Activated naive CD8-positive, alpha-beta T cell treated with anti-CD3 and anti-CD28 coated beads, Interleukin-2, amount 10 ng/mL, durations not matched to agents 7 days and 5 days (primary cell): ENCODE measurements at places on chromosomes 6 and 20. TPM values are rescaled to one million over a fixed set of nuclear protein-coding genes. Genes with fewer than 3 reads are reported as not detected.
A peak's percentile ranks its signal among the peaks of the same experiment; 100 is the strongest.

GRCh38 chr6:67431076-67431475 is 1204.0 kb upstream of the ADGRB3 start:
- no peak overlapping the region for H3K27ac ChIP-seq
- no peaks in the 10 kb centered on the region for H3K4me1 ChIP-seq
- no peaks in the 10 kb centered on the region for H3K27me3 ChIP-seq
- DNase-seq: no peak

DNA sequence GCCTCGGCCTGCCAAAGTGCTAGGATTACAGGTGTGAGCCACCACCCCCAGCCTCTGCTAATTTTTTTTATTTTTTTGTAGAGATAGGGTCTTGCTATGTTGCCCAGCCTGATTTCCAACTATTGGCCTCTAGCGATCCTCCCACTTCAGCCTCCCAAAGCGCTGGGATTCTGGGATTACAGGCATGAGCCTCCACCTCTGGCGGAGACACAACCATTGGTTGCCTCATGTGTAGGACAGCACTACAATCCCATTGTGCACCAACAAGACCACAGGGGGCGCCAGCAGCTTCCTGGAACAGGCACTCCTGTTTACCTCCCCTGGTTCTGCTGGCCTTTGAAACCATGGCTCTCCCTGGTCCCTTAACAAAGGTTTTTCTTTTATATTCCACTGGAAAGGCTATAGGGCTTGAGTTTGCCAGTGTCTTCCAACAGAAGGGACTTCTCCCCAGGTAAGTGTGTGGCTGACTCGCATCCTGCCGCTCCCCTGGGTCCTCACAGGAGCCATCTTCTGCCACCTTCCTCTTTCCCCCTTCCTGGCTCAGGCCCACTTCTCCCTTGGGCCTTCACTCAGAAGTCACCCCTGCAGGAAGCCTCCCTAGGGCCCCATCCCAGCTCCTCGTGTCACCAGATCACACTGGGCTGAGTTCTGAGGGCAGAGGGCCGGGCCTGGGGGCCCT is 39.2 kb upstream of the TLDC2 start:
- peak overlapping the region; percentile 90 for H3K4me3 ChIP-seq
- DNase-seq: peak; percentile 74
- peaks cover 25% of the 10 kb centered on the region for H3K4me1 ChIP-seq
- H3K36me3 ChIP-seq: no peaks in the 10 kb centered on the region
- H3K27me3 ChIP-seq: no peaks in the 10 kb centered on the region

DNA sequence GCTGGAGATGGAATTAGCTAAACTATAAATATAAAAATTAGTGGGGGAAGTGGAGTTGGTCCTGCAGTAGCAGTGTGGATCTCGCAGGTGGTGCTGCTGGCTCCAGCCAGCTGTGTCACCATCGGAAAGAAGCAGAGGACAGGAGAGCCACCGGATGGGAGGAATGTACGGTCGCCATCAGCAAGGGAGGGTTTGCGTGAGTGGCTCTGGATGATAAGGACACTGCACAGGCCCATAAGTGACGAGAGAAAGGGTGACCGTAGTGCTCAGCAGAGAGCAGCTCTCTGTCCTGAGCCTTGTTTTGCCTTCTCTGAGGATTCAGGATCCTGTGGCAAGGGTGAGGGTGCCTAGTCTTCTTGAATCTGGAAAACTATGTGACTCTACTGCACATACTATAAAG is 378.7 kb downstream of the ZFAND3 start:
- H3K27me3 ChIP-seq: no peaks in the 10 kb centered on the region
- H3K36me3 ChIP-seq: no peaks in the 10 kb centered on the region
- no peak overlapping the region for H3K27ac ChIP-seq
- H3K4me1 ChIP-seq: no peaks in the 10 kb centered on the region

Gene DCDC2
- not detected for total RNA-seq

DNA sequence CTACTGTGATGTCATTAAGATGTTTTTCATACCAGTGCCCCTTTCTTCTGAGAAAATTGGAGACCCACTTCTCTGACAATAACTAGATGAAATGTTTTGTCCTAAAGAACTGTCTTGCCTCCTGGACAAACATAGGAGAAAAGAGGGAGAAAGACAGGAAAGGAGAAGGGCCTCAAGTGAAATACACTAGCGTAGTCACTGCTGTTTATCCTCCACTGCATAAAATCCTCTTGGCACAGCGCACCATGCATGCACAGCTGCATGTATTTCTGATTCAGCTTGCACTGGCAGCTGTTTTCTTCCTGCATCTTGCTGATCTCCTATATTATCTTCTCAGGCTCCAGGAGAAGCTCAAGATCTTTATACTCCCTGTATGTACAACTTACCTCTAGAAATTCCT is 158.0 kb upstream of the BMP5 start:
- H3K27me3 ChIP-seq: no peaks in the 10 kb centered on the region
- H3K27ac ChIP-seq: no peak overlapping the region
- no peak for DNase-seq
- no peaks in the 10 kb centered on the region for H3K36me3 ChIP-seq

Gene ARFGEF3
- 0.28 TPM for total RNA-seq

GRCh38 chr6:157868835-157869234 is 45.8 kb downstream of the SNX9 start:
- H3K4me1 ChIP-seq: peaks cover 16% of the 10 kb centered on the region
- DNase-seq: no peak
- no peak overlapping the region for H3K4me3 ChIP-seq
- no peak overlapping the region for H3K27ac ChIP-seq
- H3K36me3 ChIP-seq: peaks cover 5% of the 10 kb centered on the region

DNA sequence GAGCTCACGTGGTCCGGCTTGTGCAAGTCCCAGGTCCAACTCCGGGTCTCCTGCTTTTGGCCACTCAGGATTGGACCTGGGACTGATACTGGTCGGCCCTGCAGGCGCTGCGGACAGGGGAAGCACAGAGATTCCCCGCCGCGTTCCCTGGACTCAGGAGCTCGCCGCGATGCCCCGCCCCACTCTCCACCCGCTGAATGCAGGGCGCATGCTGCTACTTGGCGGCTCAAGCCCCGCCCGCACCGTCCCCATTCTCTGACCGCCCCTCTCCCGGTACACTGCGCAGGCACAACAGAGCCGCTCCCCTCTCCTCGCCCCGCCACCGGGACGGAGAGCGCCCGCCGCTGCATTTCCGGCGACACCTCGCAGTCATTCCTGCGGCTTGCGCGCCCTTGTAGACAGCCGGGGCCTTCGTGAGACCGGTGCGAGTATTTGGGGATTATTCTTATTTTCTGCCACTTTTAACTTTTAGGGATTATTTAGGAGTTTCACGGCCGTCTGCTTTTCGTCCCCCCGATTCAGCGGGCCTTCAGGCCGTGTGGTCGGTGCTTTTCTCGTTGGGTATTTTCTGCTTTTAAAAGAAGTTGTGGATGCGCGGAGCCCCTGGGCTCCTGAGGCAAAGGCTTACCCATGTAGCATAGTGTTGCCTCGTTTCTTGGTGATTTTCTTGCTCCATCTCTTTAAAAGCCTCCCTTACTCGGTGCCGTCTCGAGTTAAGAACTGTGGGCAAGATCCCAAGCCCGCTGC is at the start of gene TMEM14C:
TSS of gene TMEM14C (plus strand) at position 251 of the 747 bp plus-strand sequence. CDS start 1,544 bp downstream, outside the sequence.
- H3K27me3 ChIP-seq: no peaks in the 10 kb centered on the region
- H3K4me3 ChIP-seq: peak within 1 kb of the TSS; percentile 92

DNA sequence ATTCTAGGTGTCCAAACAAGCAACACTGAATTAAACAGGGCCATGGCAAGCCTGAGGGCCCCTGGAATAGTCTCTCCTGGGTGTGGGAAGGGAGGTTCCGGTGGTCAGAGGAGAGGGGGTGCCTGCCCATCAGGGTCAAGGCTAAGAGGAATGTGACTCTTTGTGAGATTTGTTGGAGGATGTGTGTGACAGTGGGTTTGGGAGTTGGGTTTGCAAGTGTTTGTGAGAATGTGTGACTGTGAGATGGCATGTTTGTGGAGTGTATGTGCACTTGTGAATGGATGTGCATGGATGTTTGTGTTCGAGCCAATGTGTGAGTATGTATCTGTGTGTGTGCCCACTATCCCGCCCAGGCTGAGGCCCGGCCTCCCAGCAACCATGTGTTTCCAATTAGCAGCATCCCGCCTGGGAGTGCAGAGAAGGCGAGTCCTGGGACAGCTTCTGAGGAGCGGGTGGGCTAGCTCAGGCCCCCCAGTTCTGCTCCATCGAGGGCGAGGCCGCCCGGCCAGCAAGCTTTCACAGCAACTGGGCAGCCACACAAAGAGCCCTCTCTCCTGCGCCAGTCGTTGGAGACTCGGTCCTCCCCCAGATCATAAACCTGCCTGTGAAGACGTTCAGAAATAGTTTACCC is 12.6 kb downstream of the FOXC1 start:
- H3K36me3 ChIP-seq: peaks cover 3% of the 10 kb centered on the region
- H3K4me1 ChIP-seq: peaks cover 5% of the 10 kb centered on the region
- no peak for DNase-seq
- no peak overlapping the region for H3K27ac ChIP-seq

DNA sequence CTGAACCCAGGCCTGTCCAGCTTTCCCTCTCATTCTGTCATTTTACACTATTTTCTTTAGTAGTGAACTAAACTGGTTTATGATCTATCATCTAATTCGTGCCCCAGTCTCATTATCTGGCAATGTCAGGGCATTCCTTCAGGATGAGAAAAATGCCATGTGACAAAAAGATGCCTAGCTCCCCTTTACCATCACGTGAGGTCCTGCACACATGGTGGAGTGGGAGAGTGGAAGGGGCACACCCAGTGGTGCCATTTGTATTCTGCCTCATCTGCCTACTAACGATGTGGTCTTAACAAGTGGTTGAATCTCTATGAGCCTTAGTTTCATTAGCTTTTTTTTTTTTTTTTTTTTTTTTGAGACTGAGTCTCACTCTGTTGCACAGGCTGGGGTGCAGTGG is 41.2 kb downstream of the CDC5L start:
- no peaks in the 10 kb centered on the region for H3K4me1 ChIP-seq
- no peak for DNase-seq
- H3K4me3 ChIP-seq: no peak overlapping the region
- peaks cover 14% of the 10 kb centered on the region for H3K36me3 ChIP-seq
- H3K27ac ChIP-seq: no peak overlapping the region

Gene MRPS18A
- 40.3 TPM for total RNA-seq

- no peak overlapping the region for H3K4me3 ChIP-seq
- DNase-seq: no peak
- H3K4me1 ChIP-seq: no peaks in the 10 kb centered on the region
- no peak overlapping the region for H3K27ac ChIP-seq
Observed at GRCh38 chr20:59062081-59062480, 19.5 kb upstream of the PRELID3B start.

Gene FAM209B
- 1.1 TPM for total RNA-seq

DNA sequence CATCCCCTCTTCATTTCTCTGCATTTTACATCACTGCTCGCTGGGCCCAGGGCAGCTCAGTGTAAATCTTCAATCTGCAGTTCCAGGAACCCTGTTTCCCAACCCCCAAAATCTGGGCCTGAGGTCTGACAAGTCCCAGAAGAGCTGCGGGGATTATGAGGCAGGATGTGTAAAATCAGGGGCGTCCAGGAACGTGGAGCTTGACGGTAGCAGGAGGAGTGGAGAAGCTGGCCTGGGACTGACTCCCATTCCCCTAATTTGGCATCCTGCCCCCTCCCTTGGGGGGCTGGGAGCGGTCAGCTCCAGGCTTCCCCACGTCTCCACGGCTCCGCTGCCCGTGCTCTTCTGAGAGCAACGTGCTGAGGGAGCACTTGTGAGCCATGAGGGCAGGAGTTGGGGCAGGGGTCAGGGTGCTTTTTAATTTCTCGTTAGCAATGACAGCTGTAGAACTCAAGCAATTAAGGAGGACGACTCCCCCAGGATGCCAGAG is 23.4 kb upstream of the VEGFA start:
- no peak overlapping the region for H3K27ac ChIP-seq
- H3K36me3 ChIP-seq: no peaks in the 10 kb centered on the region
- H3K4me1 ChIP-seq: no peaks in the 10 kb centered on the region
- H3K27me3 ChIP-seq: peaks cover 19% of the 10 kb centered on the region
- peak; percentile 12 for DNase-seq
- no peak overlapping the region for H3K4me3 ChIP-seq

DNA sequence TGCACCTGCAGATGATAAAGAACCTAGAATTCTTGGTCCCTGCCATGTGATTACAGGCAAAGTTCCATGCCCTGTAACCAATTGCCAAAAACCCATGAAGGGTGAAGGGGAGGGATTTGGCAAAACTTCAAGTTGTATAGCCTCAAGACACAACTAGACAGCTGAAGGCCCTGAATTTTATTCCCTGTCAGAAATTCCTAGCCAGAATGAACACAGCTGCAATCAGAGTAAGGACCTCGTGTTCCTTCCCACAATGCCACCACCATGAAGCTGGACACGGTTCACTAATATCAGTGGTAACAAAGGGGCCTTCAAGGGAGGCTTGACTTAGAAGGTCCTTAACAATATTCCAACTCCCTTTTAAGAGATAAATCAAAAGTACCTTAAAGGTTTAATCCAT is 22.5 kb upstream of the IRAK1BP1 start:
- H3K4me1 ChIP-seq: no peaks in the 10 kb centered on the region
- H3K4me3 ChIP-seq: no peak overlapping the region
- no peak overlapping the region for H3K27ac ChIP-seq

Gene ELOVL4
- 0.79 TPM for total RNA-seq

DNA sequence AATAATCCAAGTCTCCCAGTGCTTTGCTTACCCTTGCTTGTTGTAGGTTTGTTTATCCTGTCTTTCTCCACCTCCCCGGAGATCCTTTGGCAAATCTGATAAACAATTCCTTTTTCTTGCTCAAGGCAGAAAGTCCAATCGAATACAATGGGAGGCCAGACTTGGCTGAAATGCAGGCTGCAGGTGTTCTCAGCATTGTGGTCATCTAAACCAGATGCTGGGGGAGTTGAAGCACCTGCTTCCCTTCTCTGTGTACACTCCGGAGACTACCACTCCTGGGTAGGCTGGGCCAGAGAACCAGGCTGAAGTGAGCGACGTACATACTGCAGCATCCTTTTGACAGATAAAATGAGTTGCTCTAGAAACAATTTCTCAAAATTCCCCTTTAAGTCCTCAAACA is 82.6 kb upstream of the PREP start:
- H3K4me3 ChIP-seq: no peak overlapping the region
- H3K4me1 ChIP-seq: peaks cover 34% of the 10 kb centered on the region
- peaks cover 2% of the 10 kb centered on the region for H3K36me3 ChIP-seq
- H3K27me3 ChIP-seq: peaks cover 5% of the 10 kb centered on the region
- H3K27ac ChIP-seq: no peak overlapping the region

GRCh38 chr6:117919275-117919674 is 12.2 kb downstream of the SLC35F1 start:
- no peak overlapping the region for H3K27ac ChIP-seq
- DNase-seq: no peak
- no peaks in the 10 kb centered on the region for H3K36me3 ChIP-seq
- H3K4me3 ChIP-seq: no peak overlapping the region

Gene PRDM1
- 20.2 TPM for total RNA-seq

DNA sequence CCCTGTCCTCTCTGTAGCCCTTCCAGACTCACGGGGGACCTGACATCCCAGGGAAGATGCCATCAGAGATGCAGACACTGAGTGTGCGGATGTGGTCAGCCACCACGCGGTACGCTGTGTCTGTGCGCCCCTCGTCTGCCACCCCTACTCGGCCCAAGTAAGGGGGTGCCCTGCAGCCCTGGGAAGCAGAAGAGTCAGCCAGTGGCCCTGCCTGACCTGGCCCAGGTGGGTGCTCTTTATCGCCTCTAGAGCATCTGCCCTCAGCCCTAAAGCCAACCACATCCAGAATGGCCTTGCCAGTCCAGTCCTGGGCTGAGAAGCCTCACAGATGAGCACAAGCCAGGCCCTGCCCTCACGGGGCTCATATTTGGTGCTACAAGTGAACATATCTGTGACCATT is 5.9 kb downstream of the AARS2 start:
- H3K27me3 ChIP-seq: no peaks in the 10 kb centered on the region
- no peak for DNase-seq
- H3K4me1 ChIP-seq: peaks cover 13% of the 10 kb centered on the region
- H3K4me3 ChIP-seq: no peak overlapping the region
- H3K27ac ChIP-seq: no peak overlapping the region
- peaks cover 19% of the 10 kb centered on the region for H3K36me3 ChIP-seq
